Cortex of kidney (tissue), 1 donor: ENCODE measurements at places on chromosomes 11 and 22.

DNA sequence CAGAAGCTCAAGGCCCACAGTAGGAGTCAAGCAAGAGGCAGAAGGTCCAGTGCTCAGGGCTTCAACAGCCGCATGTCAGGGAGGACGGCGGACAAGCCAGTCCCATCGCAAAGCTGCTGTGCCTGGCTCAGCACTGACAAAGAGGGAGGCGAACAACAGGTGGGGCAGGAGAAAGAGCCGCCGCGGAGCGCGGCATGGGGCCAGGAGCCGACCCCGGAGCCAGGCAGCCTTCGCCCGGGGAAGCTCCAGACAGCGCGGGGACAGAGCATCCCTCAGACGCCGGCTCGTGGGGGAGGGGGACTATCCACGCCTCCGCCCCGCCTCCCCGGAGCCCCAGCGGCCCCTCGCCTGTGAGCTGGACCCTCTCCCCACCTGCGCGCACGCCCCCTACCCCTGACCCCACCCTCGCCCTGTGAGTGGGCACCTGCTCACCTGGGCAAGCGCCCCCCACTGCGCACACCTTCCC is 369 bp downstream of the DHCR7 start:
- DNase-seq: no peak

DNA sequence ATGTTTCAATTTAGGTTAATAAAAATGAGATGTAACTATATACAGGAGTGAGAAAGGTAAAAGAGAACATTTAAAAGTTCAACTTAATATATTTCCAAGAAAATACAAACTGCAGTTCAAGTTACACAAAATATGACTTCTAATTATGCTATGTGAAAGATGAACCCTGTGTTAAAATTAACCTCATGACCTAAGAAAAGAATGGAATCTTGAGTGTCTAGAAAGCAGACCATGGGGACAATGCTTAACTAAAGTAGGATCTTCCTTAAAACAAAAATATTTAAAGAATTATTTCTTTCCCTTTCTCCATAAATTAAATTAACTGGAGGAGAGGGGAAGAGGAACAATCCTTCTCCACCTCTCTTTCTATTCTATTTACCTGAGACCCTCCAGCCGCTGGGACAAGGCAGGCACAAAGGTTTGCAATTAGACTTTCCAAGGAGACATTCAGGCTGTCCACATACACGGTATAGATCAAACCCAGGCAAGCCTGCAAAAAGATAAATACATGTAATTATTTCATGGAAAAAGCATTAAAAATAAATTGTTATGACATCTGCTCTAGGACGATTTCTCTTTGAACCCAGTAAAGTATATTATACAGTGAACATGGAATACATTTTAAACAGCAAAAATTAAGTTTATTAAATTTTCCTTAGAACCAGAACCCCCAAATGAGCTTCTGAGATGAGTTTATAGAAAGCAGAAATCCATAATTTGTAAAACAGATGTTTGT is 264.5 kb downstream of the SBF2 start:
- no peak for DNase-seq

- no peak for DNase-seq
Observed at GRCh38 chr22:25027959-25028840, 75.7 kb downstream of the KIAA1671 start.

- DNase-seq: no peak
Observed at GRCh38 chr11:44024977-44025376, 22.8 kb upstream of the ACCSL start.

DNA sequence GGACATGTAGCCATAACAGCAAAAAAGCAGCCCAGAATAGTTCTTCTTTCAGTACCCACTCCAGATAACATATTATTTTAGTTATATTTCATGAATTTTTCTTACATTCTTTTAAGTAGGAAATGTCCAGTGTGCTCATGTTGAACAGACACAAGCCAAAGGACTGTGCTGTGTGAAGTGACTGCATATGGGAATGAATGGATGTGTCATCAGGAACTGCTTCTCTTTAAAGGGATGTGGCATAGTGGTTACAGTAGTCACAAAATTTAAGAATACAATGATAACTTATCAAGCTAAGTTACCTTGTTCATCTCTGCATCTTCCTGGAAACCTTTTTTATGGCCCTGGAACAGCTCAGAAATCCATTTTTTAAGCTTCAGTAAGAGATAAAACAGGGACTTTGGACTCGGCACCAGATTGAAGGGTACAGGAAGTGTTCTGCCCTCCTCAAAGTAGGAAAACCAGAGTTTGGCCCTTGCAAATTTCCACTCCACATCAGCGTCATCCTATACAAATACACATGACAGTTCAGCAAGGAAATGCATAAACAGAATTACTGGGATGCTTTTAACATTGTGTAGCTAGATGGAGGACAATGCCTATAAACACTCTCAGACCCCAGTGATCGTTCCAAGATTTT is 112.8 kb downstream of the TRPC6 start:
- DNase-seq: no peak

- no peak for DNase-seq
Observed at GRCh38 chr11:126396965-126397364, 41.5 kb downstream of the ST3GAL4 start.

- DNase-seq: no peak
Observed at GRCh38 chr11:2747248-2748027, 47.6 kb upstream of the KCNQ1OT1 start.
